Cerebellar nuclear complex (tissue), 1 donor: ENCODE measurements at places on chromosomes 2 and 18.

DNA sequence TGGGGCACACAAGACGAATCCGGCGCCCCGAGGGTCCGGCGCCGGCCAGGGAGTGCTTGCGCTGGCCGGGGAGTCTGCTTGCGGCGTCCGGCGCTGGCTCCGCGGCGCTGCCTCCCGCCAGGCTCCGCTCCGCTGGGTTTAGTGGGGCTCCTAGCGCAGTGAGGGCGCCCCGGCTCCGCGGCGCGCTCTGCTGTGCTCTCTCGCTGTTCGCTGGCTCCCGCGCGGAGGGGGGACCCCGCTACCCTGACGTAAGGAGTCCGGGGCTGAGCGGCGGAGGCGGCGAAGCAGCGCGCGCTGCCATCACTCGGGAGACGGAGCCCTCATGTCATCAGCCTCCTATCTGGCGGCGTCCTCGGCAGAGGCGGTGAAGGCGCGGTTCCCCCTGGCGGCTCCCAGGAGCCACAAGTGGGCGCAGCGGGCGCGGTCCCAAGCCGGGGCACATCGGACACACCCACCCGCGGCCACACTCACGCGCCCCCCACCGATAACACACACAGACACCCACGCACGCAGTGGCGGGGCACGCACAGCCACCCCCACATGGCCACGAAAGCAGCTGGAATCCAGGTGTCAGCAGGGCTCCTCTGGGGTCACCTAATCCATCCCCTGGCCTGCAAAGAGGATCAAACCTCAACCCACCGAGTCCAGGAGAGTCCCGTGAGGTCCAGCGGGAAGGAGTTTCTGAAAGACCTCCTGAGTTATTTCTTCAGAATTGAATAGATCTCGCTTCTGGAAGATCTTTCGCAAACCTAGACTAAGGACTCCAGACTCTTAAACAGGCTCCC, at the start of gene C1QL2:
Gene C1QL2 (minus strand): TSS at position 189 of the 785 bp plus-strand sequence. CDS start 482 bp downstream, outside the sequence.
- DNase-seq: no peak

- DNase-seq: no peak
Observed at GRCh38 chr2:190674966-190675650, 26.2 kb downstream of the NAB1 start.

- no peak for DNase-seq
Observed at GRCh38 chr2:186919296-186919695, 70.3 kb upstream of the ZSWIM2 start.

DNA sequence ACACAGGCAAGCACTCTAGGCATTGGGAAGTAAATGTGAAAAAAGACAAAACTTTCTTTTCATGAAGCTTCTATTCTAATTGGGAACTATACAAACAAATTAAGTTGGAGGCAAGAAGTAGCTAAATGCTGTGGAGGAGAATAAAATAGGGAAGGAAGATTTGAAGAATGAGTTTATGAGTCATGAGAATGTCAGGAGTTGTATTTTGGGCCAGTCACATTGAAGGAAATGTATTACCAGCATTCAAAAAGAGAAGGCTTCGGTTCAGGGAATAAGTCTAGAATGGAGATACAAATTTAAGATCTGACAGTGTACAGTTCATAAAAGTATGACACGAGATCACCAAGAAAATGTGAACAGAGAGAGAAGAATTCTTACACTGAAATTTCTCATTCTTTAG, 666.5 kb downstream of the ADCYAP1 start:
- no peak for DNase-seq

- DNase-seq: no peak
Observed at GRCh38 chr2:138023298-138023697, 59.0 kb downstream of the HNMT start.

DNA sequence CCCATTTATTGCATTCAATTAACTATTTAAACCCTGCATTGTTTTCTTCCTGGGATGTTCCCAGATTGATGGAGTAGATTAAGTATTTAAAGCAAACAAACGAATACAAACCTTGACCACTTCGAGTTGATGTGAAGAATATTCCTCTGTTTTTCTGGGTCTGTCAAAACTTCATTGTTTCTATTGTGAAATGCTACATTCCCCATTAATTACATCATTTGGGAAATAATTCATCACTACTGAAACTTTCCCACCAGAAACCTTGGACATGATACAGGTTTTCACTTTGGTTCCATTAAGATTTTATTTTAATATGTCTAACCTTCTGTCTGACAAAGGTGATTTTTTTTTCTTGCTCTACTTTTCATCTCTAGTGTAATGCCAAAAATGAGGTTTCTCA, 365.1 kb upstream of the ETAA1 start:
- no peak for DNase-seq

GRCh38 chr2:164061129-164061746, 325.4 kb upstream of the FIGN start:
- DNase-seq: no peak

- DNase-seq: no peak
Observed at GRCh38 chr2:128639120-128639477, 320.4 kb upstream of the HS6ST1 start.

- no peak for DNase-seq
Observed at GRCh38 chr2:85607268-85608215, 4.3 kb downstream of the C2orf68 start.

GRCh38 chr2:113716291-113716690, 40.2 kb downstream of the SLC35F5 start:
- no peak for DNase-seq

- DNase-seq: no peak
Observed at GRCh38 chr18:39487932-39488331, 1922.3 kb upstream of the CELF4 start.

DNA sequence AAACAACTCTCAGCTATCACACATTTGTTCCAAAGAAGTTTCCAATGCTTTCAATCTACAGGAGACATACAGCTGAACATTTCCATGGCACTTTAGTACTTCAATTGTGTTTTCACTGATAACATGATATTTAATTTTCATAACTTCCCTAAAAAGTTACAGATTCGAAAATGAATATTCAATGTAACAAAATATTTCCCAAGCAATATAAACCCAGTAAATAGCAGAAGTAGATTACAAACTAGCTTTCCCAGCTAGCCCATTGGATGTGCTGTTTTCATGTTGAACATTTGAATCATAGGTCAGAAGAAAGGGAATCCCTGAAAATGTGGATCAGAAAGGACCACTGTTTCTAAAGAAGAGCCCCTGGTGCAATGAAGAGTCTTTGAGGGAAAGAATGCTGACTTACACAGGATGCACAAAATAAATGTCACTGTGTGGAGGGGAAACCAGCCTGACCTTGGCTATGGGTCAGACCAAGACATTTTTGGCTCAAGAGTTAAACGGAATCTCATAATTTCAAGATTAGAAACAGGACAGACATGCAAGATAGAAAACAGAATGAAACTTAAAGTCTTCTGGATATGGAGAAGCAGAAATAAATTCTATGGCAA, 22.5 kb downstream of the CYTIP start:
- DNase-seq: no peak

GRCh38 chr18:45019469-45019868, 338.8 kb downstream of the SETBP1 start:
- DNase-seq: no peak

GRCh38 chr2:226865273-226865672, 29.4 kb downstream of the RHBDD1 start:
- no peak for DNase-seq

- no peak for DNase-seq
Observed at GRCh38 chr2:6881046-6881445, 3.5 kb downstream of the RSAD2 start.

GRCh38 chr18:25288340-25288938, 63.5 kb downstream of the ZNF521 start:
- DNase-seq: no peak
